Omental fat pad (tissue), 4 donors: ENCODE measurements at places on chromosomes 7 and 10.

- DNase-seq = no peak
Observed at GRCh38 chr7:151776876-151777494, 99.9 kb downstream of the PRKAG2 start.

DNA sequence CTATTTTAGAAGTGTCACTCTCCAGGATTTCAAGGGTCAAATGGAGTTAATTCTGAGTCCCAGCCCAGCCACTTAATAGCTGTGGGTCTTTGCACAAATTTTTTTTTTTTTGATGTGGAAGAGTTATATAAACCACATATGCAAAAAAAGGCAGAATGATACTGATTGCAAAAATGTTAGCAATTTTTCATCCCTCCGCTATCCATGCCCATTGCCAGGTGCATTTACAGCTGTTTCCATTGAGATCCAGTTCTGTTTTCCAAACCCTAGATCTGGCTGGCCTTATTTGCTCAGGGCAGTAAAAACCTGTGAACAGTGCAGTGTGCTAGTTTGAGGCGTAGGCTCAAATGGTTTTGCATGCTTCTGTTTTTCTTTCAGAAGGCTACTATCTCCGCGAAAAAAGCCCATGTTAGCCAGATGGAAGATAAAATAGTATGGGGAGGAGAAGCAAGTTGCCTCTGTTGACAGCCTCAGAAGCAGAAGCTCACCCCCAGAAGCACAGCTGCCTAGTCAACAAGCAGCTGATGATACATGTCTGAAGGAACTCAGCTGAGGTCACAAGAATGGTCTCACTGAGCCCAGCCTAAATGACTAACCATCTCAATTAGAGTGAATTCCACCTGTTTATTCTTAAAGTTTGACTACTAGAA, 997 bp upstream of the ZNF138 start:
- DNase-seq = no peak

GRCh38 chr7:116271963-116272886, 61.9 kb downstream of the TES start:
- DNase-seq = no peak

GRCh38 chr7:45687721-45688120, 113.6 kb downstream of the ADCY1 start:
- DNase-seq = no peak

- no peak for DNase-seq
Observed at GRCh38 chr10:67818323-67818722, 19.7 kb downstream of the DNAJC12 start.

- no peak for DNase-seq
Observed at GRCh38 chr10:29849126-29849833, 210.1 kb downstream of the JCAD start.

GRCh38 chr7:36036590-36036989, 116.5 kb upstream of the EEPD1 start:
- DNase-seq = no peak

GRCh38 chr7:157150882-157151281, 12.2 kb downstream of the UBE3C start:
- DNase-seq = no peak

DNA sequence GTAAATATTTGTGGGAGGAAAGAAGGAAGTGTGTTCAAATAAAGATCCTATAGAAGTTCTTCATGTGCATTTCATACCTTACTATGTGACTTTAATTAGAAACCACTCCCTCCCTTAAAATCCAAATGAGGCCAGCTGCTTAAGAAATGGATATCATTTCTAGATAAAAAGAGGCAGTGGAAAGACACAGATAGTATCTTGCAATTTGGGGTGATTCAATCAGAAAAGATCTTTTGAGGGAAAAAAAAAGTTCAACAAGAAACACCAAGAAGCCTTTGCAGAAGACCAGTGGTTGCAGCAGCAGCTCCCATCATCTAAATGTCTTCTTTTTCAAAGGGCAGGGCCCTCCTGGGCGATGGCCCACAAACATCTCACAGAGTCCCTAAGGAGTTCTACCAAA, 200.1 kb downstream of the LRRN3 start:
- DNase-seq = no peak

GRCh38 chr10:13698217-13698616, 111.5 kb downstream of the PRPF18 start:
- no peak for DNase-seq

DNA sequence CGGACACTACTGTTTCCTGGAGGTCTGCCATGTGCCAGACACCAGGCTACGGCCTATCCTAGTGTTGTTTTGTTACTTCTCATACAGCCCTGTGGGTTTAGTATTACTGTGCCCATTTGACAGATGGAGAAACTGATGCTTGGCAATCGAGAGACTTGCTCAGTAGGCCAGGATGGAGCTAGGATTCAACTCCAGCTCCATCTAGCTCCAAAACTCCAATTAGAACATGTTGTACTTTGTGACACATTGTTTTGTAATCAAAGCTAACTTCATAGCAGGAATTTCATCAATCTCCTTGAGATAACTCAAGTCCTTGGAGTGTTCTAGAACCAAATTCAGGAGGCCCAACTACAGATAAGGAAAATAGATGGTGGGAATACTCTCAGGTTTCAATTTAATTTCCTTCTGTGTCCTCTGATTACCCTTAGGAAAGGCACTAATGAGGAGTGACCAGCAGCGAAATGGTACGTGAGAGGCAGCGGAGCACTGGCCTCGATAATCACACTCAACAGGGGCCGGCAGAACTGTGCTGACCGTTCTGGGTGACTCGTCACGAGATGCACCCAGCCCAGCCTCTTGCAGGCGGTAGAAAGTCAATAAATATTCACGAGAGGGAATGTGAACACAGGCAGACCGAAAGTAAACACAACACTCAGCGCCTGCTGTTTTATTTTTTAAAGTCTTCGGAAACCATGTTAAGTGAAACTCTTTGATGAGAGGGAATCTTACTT, 269.6 kb upstream of the NEBL start:
- no peak for DNase-seq

DNA sequence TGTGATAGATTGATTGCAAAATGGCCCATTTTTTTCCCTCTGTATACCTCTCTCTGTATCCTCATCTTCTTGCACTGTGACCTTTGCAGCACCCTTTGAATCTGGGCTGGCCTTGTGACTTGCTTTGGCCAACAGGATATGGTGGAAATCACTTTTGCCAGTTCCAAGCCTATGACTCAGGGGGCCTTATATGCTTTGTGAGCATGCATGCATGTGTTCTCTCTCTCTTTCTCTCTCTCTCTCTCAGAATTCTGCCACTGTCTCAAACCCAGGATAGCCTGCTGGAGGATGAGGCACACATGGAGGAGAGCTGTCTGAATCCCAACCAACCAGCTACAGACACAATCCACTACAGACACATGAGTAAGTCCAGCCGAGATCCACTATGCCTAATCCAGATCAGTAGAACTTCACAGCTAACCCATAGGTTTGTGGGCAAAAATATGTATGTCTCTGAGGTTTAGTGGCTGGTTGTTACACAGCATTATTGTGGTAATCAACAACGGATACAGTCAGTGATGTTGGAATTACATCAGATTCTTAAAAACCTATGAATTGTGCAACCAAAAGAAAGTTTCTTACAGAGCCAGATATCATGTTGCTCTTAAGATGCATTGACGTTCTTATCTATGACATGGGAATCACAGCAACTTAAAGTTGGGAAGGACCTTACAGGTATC, 41.8 kb upstream of the ABCB4 start:
- DNase-seq = no peak

GRCh38 chr7:2517026-2517425, 2.5 kb upstream of the LFNG start:
- DNase-seq = no peak

GRCh38 chr10:5619362-5620211, 46.8 kb downstream of the ASB13 start:
- DNase-seq = no peak

DNA sequence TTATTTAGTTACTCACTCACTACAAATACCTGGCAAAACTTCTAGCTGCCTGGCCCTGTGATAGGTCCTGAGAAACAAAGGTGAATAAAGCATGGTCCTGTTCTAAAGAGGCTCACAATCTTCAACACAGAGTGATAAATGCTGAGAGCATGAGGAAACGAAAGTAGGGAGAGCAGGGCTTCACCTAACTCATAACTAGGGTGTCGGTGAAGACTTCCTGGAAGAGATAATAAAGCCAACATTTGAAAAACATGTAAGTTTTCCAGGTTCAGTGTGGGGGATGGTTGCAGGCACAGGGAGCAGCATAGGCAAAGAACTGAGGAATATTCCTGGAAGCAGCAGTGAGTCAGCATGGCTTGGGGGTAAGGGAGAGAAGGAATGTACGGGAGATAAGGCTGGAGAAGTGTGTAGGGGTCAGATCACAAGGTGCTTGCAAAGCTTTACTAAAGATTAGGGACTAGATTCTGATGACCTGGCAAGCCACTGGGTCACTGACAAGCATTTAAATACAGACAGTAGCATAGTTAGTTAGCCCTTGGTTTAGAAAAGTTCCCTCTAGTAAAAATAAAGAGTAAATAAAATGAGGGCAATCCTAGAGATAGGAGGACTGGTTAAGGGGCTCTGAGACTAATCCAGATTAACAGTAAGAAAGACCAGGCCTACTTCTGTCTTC, 5.1 kb downstream of the KEL start:
- no peak for DNase-seq

DNA sequence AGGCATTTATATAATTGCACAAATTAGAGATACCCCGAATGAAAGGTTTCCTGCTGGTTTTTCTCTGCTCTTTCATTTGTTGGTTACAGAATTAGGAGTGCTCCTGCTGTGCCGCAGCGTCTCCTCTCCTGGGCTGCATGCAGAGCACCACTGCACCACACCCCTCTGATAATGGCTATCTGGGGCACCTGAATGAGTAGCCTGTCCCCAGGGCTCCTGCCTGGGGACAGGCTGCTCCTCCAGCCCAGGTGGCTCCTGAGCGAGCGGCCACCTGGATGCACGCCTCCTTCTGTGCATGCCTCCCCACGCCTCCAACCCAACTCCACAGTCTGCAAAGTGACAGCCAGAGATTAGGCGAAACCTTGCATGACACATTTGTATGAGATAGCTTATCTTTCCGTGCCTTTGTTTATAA, 242.6 kb upstream of the FZD8 start:
- no peak for DNase-seq

GRCh38 chr10:10520491-10521385, 496.9 kb upstream of the CELF2 start:
- no peak for DNase-seq

DNA sequence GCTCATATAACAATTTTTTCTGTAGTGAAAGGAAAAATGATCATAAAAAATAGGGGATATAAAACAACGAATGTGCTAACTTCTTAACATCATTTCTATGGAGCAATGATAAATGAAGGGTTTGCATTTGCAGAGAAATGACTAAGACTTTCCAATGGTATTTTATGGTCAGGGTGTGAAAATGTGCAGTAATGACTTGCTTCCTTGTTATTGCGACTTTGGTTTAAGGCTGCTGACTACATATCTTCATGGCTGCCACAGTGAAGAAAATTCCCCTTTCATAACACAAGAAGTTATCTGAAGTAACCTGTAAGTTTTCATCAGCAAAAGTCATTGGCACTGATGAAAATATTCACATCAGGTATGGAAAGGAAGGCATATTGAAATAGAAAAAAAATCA, 166.1 kb upstream of the NRG3 start:
- no peak for DNase-seq

- no peak for DNase-seq
Observed at GRCh38 chr7:143245123-143245522, 18.1 kb upstream of the GSTK1 start.

GRCh38 chr10:133040198-133040597, 47.5 kb upstream of the ADGRA1 start:
- DNase-seq = no peak

DNA sequence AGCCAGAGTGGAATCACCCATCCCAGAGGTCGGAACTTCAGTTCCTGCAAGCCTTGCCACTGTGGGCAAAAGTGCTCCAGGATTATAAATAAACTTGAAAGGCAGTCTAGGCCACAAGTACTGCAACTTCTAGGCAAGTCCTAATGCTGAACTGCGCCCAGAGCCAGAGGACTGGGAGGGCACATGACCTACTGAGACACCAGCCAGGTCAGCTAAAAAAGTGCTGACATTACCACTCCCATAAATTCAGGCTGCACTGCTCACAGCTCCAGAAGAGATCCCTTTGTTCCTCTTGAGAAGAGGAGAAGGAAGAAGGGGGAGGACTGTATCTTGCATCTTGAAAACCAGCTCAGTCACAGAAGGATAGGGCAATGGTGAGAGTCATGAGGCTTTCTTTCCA, 1084.1 kb upstream of the PHF14 start:
- DNase-seq = no peak

DNA sequence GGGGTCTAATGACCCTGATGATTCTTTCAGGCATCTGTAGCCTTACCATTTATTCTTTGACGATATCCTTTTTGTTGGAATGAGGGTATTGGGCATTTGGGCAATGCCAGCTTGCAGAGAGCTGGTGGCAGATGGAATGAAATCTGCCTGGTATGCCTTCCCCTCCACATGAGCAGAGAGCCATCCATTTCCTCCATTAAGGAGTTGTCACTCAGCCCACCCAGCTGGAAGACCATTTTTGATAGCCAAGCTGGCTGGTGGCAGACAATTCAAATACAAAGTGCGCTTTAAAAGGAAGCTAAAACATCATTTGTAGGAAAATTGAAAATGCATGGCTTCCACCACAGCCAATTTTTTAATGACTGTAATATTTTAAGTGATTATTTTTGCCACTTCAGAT, 240.1 kb upstream of the SLC26A5 start:
- DNase-seq = no peak

- no peak for DNase-seq
Observed at GRCh38 chr10:103038570-103038969, 120.5 kb downstream of the CNNM2 start.

DNA sequence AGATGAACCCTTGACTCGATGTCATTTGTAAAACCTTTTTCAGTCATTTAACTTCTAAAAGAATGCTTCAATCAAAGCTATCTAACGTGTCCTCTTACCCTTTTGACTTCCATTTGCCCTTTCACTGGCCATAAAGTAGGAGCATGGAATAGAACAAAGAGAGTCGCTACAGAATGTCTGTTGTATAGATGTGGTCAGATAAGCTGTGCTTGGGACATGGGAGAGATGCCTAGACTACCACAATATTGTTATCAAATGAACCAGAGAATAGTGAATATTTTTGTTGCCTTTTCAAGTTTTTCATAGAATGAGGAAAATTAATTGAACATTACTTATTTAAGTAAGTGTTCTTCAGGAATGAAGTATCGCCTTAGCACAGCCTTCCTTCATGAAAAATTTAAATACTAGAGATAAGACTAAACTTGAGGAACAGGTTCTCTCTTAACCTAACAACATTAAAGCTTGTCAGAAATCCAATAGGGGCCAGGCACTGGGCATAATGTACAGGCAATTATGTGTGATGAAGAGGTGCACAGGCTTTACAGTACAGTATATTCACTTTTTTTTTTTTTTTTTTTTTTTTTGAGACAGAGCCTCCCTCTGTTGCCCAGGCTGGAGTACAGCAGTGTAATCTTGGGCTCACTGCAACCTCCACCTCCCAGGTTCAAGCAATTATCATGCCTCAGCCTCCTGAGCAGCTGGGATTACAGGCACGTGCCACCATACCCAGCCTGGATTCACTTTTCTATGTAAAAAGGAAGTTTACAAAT, 7.5 kb upstream of the KMT2E start:
- DNase-seq = no peak
